Keratinocyte (primary cell): ENCODE measurements at places on chromosomes 4 and X.
A peak's percentile ranks its signal among the peaks of the same experiment; 100 is the strongest.

- no peak for DNase-seq
These were observed 129.0 kb upstream of the TECRL start for GRCh38 chr4:64538219-64538618.

- no peak for DNase-seq
These were observed 17.6 kb downstream of the EPGN start for GRCh38 chr4:74325886-74326285.

GRCh38 chrX:76253432-76253831 lies 80.6 kb downstream of the PBDC1 start:
- DNase-seq = no peak

DNA sequence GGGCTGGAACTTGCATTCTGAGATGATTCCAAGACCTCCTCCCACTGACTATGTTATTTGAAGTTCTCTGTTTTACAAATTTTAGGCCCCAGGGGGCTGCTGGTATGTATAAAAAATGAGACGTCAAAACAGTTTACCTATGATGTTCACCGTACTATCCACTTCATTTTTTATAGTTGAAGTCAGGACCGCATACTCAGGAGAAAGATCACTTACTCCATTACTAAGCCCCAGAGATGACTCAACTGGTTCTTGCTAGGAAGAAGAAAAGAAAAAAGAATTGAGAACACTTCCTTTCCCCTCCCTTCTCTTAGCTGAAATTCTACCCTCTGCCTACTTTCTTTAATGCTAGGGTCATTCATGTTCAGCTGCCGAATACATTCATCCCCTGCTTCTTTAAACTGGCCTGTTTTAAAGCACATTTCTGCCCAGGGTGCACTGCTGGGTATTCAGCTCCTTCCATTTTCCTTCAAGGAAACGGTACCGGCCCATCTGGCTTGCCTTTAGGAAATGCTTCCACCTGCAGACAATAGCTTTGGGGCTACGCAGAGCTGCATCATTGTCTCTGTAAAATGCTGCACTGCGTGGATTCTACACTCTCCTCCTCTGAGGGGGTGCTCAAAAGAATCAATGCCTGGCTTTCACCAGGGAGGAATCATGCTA lies 66.2 kb downstream of the IRF2 start:
- no peak for DNase-seq

DNA sequence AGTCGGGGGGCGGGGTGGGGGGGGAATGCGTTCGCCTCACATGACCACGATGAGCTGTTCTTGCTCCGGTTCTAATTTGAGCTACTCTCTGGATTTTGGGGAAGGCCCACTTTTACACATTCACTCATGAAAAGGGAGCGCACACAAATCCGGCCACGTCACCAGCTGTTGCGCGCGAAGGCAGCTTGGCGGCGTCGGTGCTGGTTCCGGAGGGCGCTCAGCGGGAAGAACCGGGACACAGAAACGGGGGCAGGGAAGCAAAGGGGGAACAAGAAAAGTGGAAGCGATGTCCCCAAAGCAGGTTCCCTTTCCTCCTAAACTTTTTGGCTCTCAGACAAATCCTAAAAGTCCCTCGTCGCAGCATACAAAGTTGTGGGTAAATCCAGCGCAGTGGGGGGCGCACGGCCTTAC lies 605 bp downstream of the ANXA5 start:
- DNase-seq = no peak

DNA sequence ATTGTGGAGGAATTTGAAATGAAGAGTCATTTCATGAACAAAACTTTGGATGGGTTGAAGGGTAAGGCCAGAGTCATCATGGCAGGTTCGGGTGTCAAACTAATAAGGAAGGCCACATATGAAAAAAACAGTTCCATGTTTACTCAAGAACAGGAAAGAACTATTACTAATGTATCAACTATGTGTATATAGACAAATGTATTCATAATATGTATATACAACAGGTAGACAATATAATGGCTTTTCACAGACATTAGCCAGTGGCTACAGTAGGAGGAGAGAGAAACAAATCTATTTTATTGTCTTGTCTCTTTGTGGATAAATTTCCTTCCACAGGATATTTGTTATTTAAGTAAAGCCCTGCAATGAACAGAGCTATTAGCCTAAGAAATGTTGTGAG lies 101.1 kb downstream of the CBLL2 start:
- no peak for DNase-seq

GRCh38 chr4:52822972-52823701 lies 39.0 kb upstream of the RASL11B start:
- DNase-seq = peak; percentile 78

- DNase-seq = no peak
These were observed 281.5 kb upstream of the DKK2 start for GRCh38 chr4:107317611-107318010.

DNA sequence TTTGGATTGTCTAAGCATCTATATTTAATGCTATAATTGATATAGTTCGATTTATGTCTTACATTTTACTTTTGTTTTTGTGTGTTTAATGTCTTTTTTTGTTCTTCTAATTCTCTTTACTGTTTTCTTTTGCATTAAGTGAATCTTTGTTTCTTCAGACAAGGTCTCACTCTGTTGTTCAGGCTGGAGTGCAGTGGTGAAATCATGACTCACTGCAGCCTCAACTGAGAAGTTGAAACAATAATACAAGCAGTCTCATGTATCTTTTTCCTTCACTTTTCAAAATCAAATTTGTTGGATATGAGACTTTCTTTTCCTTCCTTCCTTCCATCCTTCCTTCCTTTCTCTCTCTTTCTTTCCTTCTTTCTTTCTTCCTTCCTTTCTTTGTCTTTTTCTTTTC lies 1401.6 kb downstream of the ADGRL3 start:
- DNase-seq = no peak

DNA sequence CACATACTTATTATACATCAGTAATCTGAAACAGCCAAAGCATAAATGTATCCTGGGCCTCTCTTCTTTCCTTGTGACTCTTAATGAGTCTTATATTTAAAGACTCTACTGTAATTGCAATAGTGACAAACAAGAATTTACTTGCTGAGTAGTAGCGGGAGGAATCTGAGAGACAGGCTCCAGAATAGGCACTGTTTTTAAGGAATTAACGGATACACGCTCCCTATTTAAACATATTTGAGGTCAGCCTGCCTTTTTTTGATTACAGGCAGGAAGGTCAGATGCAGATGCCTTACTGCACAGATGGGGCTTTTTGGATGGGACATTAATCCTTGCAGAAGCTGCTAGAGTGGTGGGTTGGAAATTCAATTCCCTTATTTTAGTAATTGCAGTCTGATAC lies 196.3 kb upstream of the ANXA3 start:
- no peak for DNase-seq

DNA sequence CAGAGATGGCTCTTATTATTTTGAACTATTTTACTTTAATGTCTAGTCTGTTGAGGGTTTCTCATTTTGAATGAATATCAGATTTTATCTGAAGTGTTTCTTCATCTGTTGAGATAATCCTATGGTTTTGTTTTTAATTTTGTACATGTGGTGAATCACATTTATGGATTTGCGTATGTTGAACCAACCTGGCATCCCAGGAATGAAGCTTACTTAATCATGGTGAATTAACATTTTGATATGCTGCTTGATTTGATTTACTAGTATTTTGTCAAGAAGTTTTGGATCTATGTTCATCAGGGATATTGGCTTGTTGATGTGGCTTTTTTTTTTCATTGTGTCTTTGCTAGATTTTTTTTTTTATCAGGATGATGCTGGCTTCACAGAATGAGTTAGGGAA lies 2390.9 kb downstream of the PCDH7 start:
- no peak for DNase-seq

DNA sequence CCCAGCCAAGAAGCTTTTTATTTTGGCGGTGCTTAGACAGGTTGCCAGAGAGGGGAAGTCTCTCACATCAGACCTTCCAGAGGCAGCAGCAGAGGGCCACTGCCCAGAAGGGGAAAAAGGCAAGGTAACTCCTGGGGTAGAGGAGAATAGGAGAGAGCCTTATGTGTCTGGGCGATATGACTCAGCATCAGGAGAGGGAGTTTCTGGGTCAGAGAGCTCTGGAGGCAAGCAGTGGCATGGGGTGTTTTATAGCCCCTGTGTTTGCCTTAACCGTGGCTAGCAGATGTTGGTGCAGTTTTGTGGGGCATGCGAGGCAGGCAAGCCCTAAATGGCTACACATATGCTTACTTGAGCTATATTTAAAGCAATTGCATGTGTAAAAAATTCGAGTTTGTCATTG lies 8.3 kb upstream of the ZXDB start:
- no peak for DNase-seq

GRCh38 chr4:78310007-78310739 lies 241.4 kb upstream of the ANXA3 start:
- DNase-seq = no peak
